ENCODE measurements at places on chromosomes 1 and 21. TPM values are rescaled to one million over a fixed set of nuclear protein-coding genes. Genes with fewer than 3 reads are reported as not detected.

FAM131C gene
- total RNA-seq: 0.87 TPM

TMEM200B gene
- 1.1 TPM for total RNA-seq

PGBD5 gene
- total RNA-seq: not detected

HRNR gene
- not detected for total RNA-seq

UBE2U gene
- not detected for total RNA-seq

FNDC5 gene
- not detected for total RNA-seq

CELA2A gene
- total RNA-seq: not detected

PTGFRN gene
- 8.4 TPM for total RNA-seq

ANXA9 gene
- total RNA-seq: 0.25 TPM

LAD1 gene
- not detected for total RNA-seq

S100A14 gene
- not detected for total RNA-seq

BMP8B gene
- total RNA-seq: 0.51 TPM

MCOLN3 gene
- 0.25 TPM for total RNA-seq

OR10J1 gene
- total RNA-seq: not detected

APCS gene
- total RNA-seq: not detected

ADGRB2 gene
- total RNA-seq: 0.54 TPM

KCNE2 gene
- not detected for total RNA-seq

KCNE1 gene
- not detected for total RNA-seq

NHLH1 gene
- 0.22 TPM for total RNA-seq

LIN28A gene
- not detected for total RNA-seq

BEND5 gene
- 73.6 TPM for total RNA-seq

NCAM2 gene
- total RNA-seq: not detected

PRELP gene
- not detected for total RNA-seq

AQP10 gene
- total RNA-seq: not detected

CYP4A22 gene
- not detected for total RNA-seq

All from activated CD8-positive, alpha-beta T cell treated with anti-CD3 and anti-CD28 coated beads for 36 hours (primary cell).